ENCODE measurements at places on chromosomes 5 and 9. TPM values are rescaled to one million over a fixed set of nuclear protein-coding genes. Genes with fewer than 3 reads are reported as not detected.

MYMK gene
- not detected for total RNA-seq

PDCD1LG2 gene
- 0.95 TPM for total RNA-seq

TAF11L5 gene
- not detected for total RNA-seq

PCDHGB3 gene
- total RNA-seq, result 3.0 TPM

DNA sequence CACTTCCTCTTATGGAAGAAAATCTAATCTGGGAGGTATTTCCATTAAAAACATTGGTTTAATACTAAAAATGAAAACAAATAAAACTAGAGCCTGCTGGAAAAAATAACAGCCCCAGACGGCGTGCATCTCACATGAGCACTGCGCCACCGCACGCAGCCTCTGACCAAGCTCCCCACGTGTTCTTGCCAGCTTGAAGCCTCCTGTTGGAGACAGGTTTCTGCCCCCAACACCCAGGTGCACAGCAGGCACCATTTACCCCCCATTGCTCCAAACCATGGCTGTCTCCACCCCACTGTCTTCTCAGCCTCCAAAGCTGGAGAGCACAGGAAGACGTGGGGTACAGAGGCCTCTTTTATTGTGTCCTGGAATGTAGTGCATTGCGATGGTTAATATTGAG is 10.7 kb upstream of the COL5A1 start:
- no peak for DNase-seq

DNA sequence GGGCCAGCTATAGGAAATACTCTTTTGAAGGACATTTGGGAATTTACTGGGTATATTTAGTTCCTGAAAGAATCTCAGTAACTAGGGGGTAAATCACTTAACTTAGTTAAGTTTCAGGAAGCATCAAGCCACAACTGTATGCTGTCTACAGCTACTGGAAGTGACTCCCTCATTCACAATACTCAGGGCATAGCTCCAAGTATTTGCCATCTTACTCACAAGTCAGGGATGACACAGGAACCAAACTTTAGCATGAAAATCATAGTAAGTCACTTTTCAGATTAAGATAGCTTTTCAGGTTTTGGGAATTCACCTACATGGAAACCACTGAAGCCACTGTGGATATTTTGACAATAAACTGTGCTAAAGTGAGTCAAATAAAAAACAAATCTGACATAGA is 242.4 kb upstream of the ATP10B start:
- no peak for DNase-seq

DNA sequence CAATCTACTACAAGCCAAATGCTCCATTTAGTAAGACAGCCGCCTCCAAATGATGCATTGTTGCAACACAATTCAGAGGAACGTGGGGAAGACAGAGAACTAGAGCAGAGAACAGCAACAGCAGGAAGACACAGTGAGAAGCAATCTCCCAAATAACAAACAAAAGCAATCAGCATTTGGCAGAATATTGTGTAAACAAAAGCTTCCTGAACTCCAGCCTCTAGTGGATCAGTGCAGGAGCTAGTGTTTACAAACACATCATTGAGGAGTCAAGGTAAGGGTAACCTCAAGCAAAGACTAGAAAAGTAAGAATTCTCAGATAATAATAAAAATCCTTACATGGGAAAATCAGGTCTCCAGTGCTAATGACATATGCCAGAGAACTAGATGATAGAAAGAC is 20.6 kb downstream of the FST start:
- DNase-seq, result no peak

DNA sequence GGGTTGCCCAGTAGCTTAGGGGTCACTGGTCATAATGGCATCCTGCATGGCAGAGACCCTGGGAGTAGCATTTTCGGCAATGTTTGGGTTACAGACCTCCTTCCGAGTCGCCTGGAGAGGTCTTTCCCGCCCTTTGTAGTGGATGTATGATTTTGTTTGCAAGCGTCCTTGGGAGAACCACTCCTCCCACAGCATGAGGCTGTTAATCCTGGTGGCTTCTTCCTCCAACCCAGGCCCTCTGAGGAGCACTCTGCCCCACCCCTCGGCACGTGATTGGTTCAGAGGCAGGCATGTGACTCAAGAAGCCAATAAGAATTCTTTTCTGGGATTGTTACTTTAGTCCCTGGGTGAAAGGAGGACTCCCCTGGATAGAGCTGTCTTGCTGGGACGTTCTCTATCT is 30.2 kb upstream of the GRHPR start:
- DNase-seq, result no peak

- no peak for DNase-seq
Measured at GRCh38 chr5:53825016-53825415, 264.6 kb downstream of the NDUFS4 start.

Measured in mucosa of gallbladder (tissue), 1 donor.